ENCODE measurements at places on chromosomes 16 and 17.

DNA sequence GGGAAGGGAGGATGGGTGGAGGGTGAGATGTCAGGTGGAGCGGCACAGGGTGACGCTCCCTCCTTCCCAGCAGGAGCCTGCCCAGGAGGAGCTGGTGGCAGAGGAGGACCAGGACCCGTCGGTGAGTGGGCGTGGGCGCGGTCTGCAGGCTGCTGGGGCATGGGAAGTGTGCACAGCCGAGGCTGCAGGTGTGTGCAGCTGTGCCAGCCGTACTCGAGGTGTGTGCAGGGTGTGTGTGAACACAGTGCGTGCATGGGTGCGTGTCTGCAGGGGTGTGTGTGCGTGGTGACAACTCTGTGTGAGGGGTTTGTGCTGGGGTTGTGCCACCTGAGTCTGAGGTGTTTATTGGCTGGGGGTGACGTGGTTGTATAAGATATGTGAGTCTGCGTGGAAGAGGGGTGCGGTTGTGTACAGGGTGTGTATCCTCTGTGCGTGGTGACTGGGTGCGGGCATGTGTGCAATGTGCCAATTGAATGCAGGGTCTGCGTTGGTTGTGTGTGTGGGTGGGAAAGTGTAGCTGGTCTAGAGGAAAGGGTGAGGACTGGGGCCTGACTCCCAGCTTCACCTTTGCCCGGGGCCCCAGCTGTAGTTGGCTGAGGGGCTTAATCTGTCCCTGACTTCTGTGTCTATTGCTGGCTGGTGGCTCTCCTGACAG, 670 bp downstream of the TNFSF12 start:
- DNase-seq = no peak

DNA sequence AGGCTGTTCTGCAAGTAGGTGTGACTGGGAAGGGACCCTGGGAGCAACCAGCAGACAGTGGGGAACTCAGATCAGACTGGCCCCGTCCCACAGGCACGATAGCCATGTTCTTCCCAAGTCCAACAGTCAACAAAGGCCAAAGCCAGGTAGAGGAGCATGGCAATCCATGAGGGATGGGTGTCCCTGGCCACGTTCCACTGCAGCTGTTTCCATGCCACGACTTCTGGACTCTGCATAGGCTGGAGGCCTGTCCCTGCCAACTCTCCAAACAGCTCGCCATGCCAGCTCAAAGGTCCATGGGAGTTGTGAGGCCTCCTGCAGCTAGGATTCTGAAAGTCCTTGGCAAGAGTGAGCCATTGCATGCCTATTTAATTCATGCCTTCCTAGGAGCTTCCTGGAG, 459.8 kb downstream of the CDH8 start:
- DNase-seq = no peak

DNA sequence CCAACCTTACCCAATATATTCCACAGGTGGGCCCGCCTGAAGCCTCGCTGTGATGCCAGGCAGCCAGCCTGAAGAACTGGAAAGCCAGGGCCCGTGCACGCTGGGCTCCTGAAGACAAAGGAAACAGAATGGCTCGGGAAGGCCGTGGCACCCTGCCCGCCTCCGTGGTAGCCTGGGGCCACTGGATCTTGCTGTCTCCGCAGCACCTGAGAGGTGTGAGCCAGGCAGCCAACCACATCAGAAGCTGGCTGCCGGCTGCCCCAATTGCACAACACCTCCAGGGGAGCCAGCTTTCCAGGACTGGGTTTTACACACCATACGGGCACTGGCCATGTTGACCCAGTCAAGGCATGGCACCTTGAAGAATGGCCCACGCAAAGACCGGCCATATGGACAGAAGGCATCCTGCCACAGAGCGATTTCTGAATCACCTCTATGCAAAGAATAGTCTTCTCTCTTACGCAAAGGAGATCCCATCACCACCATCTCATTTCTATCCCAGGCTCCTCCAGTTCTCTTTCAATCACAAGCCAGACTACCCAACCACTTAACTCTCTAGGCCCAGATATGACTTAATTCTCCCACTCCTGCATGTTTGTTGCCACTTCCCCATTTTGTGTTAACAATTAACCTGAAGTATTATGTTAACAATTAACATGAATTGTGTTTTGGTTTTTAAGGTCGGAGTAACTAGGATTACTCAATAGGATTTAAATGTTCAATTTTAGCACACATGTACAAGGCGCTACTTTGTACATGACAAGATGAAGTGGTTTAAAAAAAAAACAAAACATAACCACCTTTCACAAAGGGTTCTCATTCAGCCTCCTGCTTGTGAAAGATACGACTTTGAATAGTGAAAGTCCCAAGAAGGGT, 32.1 kb downstream of the ZFHX3 start:
- no peak for DNase-seq

- no peak for DNase-seq
Measured at GRCh38 chr17:31570951-31571892, 179.7 kb downstream of the RAB11FIP4 start.

DNA sequence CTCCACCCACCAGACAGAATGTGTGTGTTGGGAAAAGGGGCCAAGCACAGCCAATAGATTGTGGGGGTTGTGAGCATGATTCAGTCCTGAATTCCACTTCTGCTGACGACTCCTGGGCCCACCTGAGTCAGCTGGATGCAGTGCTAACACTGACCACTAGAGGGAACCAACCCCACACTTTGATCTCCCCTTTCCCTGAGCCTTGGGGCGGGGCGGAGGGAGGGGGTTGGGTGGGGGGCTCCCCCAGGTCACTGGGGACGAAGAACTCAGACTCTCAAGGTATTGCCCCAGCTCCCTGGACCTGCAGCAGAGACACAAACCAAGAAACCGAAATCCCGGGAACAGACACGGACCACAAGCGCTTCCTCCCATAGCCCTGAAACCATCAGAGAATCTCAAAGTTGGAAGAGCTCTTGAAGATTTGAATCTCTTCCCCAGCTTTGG, 621 bp upstream of the CSHL1 start:
- no peak for DNase-seq

DNA sequence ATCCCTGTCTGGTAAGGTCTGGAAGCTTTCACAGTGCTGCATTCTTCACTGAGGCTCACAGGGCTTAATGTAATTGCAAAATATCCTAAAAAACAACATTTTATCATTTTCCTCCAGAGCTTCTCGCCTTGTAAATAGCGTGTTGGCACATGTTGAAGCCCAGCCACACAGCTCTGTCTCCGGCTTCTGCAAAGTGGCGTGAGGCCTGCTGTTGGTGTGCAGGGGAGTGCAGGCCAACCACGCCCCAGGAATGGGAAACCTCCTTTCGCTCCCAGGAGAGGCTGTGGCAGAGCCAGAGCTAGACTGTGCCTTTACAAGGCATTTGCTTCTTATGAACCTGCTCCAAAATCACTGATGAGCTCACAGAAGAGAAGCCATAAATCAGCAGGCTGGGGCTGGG, 248.2 kb upstream of the MAF start:
- no peak for DNase-seq

All from stimulated activated CD8-positive, alpha-beta memory T cell treated with anti-CD3 and anti-CD28 coated beads, Interleukin-15, amount 100 ng/mL, for 4 hours (primary cell).